COLO829 (cell line): ENCODE measurements at places on chromosomes 16 and 17.

GRCh38 chr17:17382971-17383370, 79.8 kb downstream of the NT5M start:
- DNase-seq, result no peak

GRCh38 chr16:55091213-55091870, 160.7 kb downstream of the IRX5 start:
- no peak for DNase-seq

GRCh38 chr17:48850792-48851323, 20.0 kb downstream of the CALCOCO2 start:
- DNase-seq, result no peak

DNA sequence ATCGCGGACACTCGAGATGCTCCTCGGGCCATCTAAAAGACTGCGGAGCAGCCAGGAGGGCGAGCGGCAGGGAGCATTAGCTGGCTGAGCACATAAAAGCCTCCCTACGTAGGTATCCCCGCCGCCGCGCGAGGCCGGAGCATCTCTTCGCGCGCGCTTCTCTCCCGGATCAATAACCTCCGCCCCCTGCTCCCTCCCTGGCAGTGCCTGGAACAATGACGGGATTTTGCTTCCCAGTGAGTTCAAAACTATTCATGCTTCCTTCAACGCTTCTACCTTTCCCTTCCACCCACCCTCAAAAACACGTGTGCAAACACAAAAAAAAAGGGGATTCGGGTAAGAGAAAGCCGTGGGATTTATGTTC, 984 bp downstream of the CENPV start:
- no peak for DNase-seq

DNA sequence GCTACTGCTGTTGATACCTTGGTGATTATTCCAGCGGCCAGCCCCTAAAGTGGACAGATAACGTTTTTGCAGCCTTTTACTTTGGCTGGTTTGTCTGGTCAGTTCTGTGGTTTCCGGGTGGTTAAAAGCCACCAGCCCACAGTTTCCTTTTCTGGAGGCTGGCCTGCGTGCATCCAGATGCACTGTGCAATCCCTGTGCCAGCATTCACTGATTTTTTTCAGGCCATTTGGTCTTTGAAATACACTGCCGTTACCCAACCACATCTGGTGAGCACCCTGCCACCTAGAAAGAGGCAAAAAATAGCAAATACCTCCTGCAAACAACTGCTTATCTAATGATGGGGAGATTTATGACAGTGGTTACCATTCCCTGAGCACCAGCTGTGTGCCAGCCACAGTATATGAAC, 797 bp downstream of the NUDT7 start:
- peak; percentile 2 for DNase-seq

DNA sequence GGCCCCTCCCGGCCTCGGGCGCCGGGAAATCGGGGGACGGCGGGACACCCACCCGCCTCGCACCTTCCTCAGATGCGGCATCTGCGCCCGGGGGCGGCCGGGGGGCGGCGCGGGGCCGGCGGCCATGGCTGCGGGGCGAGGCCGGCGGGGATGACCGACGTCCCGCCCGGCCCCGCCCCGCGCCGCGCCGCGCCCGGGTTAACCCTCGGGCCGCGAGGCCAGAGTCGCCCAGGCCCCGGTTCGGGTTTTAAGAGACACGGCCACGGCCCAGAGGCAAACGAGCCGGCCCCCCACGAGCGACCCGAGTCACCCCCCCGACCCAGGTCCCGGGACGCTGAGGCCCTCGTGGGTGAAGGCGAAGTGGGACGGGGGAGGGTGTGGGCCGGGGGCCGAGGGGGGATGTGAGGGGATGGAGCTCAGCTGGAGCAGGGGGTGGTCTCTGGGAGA, at the start of gene RGS11:
TSS of gene RGS11 (minus strand) at position 159 of the 447 bp plus-strand sequence. CDS start at position 126, 33 bp downstream.
- DNase-seq, result no peak

GRCh38 chr17:35879773-35880654, at the start of gene CCL5:
Gene CCL5 (minus strand): TSS chr17:35880360.
- no peak for DNase-seq

GRCh38 chr17:82367724-82368524, 3.6 kb upstream of the UTS2R start:
- no peak for DNase-seq

- no peak for DNase-seq
Observed at GRCh38 chr17:43831633-43832032, 1.3 kb downstream of the MPP3 start.

GRCh38 chr17:71237903-71238538, 882.8 kb upstream of the SOX9 start:
- peak; percentile 2 for DNase-seq

DNA sequence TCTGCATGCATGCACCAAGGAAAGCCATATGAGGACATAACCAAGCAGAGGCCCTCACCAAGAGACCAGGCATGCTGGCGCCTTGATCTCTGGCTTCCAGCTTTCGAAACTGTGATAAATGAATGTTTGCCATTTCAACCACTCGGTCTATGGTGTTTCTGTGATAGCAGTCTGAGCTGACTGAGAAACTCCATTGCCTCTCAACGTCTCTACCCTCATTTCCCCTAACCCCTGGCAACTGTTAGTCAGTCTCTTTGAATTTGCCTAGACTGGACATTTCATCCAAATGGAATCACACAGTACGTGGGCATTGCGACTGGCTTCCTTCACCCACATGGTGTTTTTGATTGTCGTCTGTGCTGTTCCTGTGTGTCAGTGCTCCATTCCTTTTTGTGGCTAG, 88.0 kb upstream of the MPHOSPH6 start:
- DNase-seq, result no peak

DNA sequence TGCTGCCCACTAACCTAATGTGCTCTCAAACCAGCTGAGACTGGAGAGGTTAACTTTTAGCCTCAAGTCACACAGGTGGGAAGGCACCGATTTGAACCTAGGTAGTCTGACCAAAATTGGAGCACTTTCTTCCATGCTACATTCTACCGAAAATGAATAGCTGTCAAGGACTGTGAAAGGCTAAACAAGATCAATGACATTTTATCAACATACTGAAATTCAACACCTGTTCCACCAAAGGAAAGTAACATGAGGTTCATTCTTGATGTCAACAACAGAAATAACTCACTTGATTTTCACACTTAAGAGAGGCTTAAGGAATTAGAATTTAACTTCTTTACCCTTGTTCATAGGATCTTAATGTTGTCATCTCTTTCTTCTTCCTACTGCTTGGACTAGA, 284.4 kb upstream of the MON1B start:
- DNase-seq, result no peak

GRCh38 chr17:79091226-79091670, 16.6 kb downstream of the ENGASE start:
- no peak for DNase-seq

DNA sequence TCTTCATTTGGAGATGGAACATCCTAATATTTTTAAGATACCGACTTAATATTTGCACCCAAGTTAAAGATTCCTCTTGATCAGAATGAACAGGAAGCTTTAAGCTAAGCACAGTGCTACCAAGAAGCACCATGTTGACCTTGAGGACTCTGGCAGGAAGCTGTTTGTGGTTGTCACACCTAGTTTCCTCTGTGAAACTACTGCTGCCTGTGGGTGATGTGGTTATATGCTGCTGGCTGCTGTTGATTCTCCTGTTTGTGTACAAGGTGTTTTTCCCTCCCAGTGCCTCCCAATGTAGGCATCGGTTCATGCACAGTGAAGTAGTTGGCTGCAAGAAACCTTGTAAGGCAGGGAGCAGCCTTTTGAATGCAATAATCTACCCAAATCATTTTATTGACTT, 23.4 kb downstream of the RBL2 start:
- no peak for DNase-seq
